SK-N-MC (cell line): ENCODE measurements at places on chromosomes 6 and 20.

DNA sequence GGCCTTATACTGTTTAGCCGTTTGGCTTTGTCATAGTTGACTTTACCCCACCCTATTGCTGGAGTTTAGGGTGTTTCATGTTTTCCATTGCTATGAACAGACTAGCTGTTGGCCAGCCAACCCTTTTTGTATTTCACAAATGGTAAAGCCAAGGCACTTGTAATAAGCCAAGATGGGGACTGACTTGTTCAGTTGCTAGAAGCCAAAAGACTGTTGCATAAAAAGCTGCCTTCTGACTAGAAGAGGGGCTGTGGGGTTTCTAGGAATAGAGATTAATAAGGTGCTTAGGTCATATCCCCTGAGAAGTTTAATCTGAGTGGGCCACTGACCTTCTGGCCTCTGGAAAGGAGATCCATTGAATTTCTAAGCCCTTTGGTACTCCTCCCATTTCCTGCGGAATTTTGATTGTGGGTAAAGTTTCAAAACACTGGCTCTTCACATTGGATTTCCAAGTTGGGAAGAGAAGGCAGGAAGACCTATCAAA lies 211.1 kb downstream of the PLCB4 start:
- no peak for DNase-seq

DNA sequence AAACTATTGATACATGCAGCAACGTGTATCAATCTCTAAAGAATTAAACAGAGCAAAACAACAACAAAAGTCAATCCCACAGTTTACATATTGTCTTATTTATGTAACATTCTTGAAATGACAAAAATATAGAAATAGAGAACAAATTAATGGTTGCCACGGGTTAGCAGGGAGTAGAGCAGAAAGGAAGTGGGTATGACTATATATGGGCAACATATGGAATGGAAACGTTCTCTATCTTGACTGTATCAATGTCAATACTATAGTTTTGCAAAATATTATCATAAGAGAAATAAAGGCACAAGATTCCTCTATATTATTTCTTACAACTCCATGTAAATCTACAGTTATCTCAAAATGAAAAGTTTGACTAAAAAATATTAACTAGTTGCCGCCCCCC lies 12.8 kb downstream of the AK9 start:
- DNase-seq = no peak

GRCh38 chr20:7085467-7085866 lies 318.0 kb downstream of the BMP2 start:
- DNase-seq = no peak

DNA sequence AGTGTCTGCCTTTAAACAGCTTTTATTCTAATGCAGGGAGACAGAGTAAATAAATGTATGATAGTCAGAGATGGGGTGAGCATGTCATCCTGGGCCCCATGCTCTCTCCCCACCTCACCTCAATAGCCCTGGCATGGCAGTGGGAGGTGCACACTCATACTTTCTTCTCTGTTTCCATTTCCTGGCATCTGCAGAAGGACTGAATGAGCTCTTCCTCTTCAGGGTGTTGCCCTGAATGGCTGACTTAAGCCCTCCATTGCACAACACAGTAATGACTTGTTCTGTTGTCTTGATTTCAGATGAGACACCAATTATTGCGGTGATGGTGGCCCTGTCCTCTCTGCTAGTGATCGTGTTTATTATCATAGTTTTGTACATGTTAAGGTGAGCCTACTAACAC lies 57.0 kb upstream of the GNRH2 start:
- DNase-seq = no peak

DNA sequence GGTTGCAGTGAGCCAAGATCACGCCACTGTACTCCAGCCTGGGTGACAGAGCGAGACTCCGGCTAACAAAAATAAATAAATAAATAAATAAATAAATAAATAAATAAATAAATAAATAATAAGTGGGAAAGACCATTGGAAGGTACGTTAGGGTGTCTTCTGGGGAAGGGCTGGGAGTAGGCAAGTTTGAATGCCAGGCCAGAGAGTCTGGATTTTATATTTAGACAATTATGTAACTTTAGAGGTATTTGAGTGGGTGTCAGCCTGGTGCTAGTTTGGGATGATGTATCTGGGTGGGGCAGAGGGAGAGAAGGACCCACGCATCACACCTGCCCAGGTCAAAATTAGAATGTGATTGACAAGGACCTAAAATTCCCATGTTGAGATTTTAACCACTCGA lies 108.5 kb upstream of the PRND start:
- DNase-seq = no peak

GRCh38 chr6:161462148-161462547 lies 188.3 kb upstream of the AGPAT4 start:
- no peak for DNase-seq

DNA sequence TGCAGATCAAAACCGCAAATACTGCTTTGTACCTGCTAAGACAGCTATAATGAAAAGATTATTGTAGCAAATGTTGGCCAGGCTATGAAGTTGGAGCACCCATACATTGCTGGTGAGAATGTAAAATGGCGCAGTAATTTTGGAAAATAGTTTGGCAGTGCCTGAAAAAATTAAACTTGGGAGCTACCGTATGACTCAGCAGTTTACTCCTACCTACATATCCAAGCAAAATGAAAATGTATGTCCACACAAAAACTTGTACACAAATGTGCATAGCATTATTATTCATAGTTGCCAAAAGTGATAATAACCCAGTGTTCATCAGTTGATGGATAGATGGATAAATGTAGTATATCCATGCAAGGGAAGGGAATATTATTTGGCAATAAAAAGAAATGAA lies 13.3 kb downstream of the DSTN start:
- no peak for DNase-seq

GRCh38 chr6:105824732-105825131 lies 261.4 kb upstream of the PRDM1 start:
- DNase-seq = no peak

DNA sequence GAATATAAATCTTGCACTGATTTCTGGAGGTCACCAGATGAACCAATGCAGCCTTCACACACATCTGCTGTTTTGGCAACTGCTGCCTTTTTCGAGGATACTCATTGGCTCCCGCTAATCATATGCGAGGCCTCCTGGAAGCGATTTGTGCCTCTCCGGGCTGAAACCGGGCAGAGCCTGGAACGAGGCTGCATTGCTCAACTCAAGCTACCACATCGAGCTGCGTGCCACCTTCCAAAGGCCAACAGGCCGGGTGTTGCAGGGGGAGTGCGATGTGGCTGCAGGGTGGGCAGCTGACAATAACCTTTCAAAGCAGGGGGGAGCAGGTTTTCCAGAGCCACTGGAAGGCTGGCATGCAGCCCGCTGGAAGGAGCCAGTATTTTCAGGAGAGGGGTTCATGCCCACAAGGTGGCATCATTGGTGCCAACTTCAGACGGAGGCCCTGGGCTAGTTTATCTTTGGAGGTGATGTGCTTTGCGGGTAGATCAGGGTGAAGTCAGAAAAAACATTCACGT lies 122.6 kb upstream of the IFNGR1 start:
- no peak for DNase-seq

DNA sequence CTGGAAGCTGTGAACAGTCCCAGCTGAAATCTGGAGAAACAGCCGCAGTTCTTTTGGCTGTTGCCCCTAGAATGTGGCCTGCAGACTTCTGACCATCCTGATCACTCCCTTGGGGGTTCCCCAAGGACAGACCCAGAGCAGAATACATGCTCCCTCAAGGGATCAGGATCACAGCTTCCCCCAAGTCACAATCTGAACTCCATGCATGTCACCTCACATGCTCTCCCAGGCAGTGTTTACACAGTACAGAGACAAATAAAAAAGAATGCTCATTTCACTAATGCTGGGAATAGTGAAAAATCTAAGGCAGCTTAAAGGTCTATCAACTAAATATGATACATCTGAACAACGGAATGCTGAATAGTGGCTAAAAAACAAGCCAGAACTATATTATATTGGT lies 20.5 kb downstream of the SPAG4 start:
- DNase-seq = no peak

- no peak for DNase-seq
These were observed 96.0 kb downstream of the HFE start for GRCh38 chr6:26183237-26183580.
